CMK (cell line): ENCODE measurements at places on chromosomes 13 and 19.

- DNase-seq = no peak
Measured at GRCh38 chr19:50768277-50768676, 2.0 kb upstream of the GPR32 start.

DNA sequence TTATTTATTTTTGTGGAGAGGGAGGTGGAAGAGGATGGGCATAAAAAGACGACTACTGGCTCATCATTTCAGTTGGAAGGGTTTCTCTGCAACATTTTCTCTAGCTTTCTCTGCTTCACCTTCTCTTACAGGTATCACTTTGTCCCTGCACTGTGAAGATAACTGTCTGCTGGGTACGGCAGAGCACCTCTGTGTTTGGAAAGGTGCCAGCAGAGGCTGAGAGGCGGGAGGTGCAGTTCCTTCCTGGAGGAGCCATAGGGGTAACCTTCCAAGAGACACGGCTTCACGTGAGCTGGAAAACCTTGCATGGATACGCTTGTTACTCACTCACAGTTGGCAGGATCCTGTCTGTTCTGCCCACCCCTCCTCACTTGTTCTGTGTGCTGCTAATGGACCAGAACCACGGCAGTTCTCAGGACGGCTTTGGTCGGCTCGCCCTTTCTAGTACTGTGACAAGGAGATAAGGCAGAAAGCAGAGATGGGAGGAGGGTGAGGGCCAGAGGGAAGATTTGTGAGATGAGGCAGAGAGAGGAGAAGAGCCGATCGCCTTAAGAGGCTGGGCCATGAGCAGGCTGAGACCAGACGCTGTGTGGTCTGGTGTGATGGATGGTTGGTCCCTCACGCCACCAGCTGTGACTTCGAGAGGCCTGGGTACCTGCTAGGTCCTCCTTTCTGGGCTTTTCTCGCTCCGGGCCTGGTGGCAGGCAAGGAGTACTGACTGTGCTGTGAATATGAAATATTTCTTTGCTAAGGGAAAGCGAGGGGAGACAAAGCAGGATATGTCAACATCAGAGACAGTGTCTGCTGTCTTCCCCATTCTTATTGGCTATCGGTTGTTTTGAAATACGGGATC, 66.8 kb downstream of the MRPL57 start:
- DNase-seq = no peak

GRCh38 chr19:11538232-11539036, at the start of gene CNN1:
TSS of gene CNN1 (plus strand) at chr19:11538851. CDS start at chr19:11538928, 77 bp downstream.
- no peak for DNase-seq

- DNase-seq = no peak
Measured at GRCh38 chr13:95023405-95023804, 277.8 kb downstream of the ABCC4 start.

DNA sequence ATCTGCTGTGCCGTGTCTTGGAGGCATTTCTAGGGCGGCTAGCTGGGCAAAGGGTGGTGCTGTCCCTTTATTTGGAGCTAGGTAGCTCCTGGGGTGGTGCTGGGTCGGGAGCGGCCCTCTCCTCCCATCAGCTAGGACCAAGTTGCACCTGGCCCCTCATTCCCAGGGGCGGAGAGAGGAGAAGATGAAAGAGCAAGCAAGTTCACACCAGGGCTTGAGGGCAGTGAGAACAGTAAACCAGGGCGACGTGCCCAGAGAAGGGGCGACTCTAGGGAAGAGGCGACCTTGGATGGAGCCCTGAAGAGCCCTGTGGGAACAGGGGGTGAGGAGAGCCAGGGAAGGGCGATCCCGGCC, 17.0 kb upstream of the KCNN1 start:
- DNase-seq = no peak

DNA sequence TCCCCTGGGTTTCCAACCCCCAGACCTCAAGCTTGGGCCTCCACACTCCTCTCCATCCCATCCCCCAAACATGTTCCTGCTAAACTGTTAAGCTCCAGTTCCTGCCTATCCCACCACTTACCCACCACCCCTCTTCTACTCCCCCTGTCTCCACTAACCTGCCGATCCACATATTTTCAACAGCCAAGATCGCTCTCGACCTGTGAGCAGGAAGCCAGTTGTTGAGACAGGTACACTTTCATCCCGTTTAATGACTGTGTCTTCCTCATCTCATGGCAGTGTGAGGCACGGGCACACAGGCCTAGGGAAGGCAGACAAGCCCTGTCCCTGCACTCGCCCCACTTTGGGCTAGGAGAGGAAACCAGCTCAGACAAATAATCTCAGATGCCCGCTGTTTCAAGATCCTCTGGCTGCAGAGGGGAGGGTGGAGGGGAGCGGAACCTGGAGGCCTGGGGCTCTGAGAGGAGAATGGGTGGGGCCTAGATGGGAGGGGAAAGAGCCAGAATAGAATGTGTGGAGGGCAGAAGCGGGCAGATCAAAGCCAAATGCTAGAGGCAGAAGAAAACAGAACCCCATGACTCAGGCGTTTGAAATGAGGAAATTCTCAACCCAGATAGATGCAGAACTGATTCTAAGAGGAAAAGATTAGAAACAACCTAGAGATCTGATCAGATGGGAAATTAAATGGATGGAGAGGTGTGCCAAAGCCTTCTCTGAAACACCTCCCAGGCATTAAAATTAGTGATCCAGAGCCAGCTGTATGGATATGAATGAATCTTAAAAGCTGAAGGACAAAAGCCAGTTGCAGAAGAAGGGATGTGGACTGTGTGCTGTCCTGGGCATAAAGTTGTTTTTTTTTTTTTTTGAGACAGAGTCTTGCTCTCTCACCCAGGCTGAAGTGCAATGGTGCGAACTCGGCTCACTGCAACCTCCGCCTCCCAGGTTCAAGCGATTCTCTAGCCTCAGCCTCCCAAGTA, 16.9 kb upstream of the CYP2S1 start:
- DNase-seq = no peak

DNA sequence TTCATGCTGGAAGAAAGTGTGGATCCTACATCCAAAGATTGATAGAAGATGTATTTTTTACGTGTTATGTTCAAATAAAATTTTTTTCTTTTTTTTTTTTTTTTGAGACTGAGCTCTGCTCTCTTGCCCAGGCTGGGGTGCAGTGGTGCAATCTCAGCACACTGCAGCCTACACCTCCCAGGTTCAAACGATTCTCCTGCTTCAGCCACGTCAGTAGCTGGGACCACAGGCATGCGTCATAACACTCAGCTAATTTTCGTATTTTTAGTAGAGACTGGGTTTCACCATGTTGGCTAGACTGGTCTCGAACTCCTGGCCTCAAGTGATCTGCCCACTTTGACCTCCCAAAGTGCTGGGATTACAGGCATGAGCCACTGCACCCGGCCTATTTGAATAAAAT, 65.7 kb downstream of the KLF12 start:
- DNase-seq = no peak

- no peak for DNase-seq
Measured at GRCh38 chr13:85497652-85498051, 301.6 kb downstream of the SLITRK6 start.

DNA sequence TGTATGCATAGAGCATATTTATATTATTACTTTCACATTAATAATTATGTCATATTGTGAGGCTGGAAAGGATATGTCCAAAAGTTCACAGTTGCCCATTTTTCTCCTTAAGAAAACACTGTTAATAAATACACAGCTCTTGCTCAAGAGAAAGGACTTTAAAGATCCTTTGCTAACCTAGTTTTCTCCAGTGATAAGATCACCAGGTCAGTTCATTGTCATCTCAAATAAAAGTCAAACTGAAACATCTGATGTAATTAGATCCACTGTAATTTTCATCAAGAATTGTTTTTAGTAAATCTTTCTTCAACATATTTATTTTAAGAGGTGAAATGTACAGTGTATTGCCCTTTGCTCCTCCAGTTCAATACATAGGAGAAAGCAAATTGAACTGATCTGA, 82.8 kb upstream of the KLHL1 start:
- no peak for DNase-seq

DNA sequence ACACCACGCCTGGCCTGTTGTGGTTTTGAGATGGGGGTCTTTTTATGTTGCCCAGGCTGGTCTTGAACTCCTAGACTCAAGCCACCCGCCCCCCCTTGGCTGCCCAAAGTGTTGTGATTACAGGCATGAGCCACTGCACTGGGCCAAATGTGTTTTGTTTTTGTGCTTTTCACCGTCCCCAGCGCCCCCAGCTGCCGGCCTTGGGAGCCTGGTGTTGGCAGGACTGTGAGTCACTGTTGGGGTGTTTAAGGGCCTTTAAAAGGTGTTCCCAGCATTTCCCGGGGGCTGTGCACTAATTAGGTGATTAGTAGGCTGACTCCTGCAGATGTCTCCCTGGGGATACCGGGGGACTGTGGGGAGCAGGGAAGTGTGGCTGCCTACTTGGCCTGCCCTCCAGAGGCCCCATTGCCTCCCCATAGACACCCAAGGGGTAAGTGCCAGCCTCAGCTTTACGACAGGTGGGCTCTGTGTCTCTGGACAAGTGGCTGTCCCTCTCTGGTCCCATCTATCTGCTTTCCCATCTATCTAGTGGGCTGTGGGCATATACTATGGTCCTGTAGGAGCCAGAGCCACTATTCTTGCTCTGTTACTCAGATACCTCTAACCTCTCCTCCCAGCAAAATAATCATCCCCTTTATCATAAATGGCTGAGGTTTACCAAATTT, 11.8 kb upstream of the TLE5 start:
- no peak for DNase-seq

DNA sequence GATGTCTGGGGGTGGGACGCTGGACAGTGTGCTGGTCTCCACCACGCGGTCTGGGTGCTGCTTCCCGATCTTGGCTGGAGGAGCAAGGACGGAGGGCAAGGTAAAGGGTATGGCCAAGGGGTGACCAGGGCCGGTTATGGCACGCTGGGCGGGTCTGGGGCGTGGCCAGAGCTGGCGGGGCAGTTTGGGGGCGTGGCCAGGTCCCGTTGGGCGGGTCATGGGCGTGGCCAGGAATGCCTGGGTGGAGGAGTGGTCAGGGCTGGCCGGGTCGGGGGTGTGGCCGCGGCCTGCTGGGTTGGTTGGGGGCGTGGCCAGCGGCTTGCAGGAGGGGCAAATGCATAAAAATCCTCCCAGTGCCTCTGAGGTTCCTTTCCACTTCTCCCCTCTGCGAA, 19.2 kb downstream of the GPX4 start:
- no peak for DNase-seq

- no peak for DNase-seq
Measured at GRCh38 chr13:41356786-41357185, 45.7 kb downstream of the NAA16 start.

- DNase-seq = no peak
Measured at GRCh38 chr19:46984077-46985010, 35.3 kb upstream of the NPAS1 start.

DNA sequence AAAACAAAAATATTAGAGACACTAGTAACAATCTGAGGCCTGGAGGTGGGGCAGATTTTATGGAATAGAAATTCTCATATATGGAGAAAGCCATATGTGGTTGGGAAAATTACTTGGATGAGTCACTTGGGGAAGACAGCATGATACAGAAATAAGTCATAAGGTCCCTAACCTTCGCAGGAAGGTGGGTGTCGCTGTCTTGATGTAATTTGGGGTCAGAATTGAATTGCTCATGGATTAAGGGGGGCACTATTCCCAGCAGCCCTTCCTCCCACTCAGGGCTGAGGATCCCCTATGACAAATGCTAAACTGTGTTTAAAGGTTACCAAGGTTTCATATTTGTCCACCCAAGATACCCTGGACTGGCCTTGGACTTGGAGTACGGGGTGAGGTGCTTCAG, 5.0 kb downstream of the RDH8 start:
- no peak for DNase-seq

- DNase-seq = no peak
Measured at GRCh38 chr19:28436320-28436719, 776.6 kb downstream of the UQCRFS1 start.

DNA sequence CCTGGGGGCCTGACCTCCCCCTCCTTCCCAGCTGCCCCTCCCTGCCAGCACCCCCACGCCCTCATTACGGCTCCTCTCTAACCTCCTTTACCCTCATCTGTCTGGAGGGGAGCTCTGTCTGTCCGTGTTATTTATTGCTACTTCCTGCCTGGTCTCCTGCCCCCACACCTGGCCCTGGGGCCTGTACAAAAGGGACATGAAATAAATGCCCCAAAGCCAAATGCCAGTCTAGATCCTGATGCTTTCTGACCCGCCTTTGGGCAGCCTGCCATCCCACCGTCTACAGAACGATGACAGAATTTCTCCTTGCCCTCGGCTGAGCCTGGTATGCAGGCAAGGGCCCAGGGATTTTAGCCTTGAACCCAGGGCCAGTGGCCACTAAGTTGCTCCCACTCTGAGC, 15.4 kb upstream of the CD22 start:
- no peak for DNase-seq

DNA sequence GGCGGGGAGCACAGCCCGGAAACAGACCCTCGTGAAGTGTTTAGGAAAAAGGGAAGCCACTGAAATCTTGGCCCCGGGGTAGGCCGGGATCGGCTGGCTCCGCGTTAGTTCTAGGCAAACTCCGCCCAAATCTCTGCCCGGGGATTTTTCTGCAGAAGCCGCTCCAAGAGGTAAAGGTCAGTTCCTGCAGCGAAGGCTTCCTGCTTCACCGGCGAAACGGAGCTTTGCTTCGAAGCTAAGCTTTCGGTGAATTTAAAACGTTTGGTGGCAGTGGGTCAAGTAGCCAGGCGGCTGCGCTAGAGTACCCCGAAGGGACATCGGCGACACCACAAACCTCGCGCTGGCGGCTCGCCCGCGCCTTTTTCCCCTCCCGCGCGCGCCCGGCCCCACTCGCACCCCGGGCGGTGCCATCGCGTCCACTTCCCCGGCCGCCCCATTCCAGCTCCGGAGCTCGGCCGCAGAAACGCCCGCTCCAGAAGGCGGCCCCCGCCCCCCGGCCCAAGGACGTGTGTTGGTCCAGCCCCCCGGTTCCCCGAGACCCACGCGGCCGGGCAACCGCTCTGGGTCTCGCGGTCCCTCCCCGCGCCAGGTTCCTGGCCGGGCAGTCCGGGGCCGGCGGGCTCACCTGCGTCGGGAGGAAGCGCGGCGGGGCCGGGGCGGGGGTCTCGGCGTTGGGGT, 441 bp downstream of the GJB2 start:
- DNase-seq = no peak
